Activated CD4-positive, alpha-beta T cell treated with anti-CD3 and anti-CD28 coated beads, Interleukin-2, amount 50 U/mL, for 1 hour (primary cell): ENCODE measurements at places on chromosomes 7 and 10.

GRCh38 chr10:59018977-59019376 lies 157.5 kb upstream of the PHYHIPL start:
- no peak for DNase-seq

- DNase-seq, result peak; percentile 43
Measured at GRCh38 chr10:11515596-11516430, 95.6 kb downstream of the USP6NL start.

DNA sequence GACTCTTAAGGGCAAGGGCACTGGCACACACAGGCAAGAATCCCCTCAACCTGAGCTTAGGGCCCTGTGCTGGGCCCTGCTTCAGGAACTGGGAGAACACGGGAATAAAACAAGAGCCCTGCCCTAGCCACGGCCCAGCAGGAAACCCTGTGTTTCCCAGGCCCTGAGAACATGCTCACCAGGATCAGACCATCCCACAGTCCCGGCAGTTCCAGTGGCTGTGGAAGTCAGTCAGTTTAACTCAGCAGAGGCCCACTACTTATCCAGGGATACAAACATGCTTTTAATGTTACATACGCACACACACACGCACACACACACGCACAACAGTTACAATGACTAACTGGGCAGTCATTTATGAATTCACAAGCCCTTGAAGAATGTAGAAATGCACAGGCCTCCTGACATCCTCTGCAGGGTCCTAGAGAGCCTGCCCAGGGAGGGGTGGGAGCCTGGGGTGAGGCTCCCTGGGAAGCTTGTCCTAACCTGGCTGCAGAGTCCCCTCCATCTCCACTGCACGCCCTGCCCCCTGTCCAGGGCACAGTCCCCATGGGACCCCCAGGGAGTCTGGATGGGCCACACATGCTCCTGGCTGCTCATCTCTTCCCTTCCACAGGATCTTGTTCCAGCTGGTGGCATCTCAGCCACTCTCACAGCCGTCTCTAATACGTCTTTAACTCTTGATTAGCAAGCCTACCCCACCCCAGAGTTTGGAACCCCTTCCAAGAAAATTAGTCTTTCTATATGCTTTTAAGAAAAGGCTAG lies 97.6 kb downstream of the TCERG1L start:
- no peak for DNase-seq

GRCh38 chr10:8049045-8049864 lies 5.2 kb upstream of the GATA3 start:
- no peak for DNase-seq

DNA sequence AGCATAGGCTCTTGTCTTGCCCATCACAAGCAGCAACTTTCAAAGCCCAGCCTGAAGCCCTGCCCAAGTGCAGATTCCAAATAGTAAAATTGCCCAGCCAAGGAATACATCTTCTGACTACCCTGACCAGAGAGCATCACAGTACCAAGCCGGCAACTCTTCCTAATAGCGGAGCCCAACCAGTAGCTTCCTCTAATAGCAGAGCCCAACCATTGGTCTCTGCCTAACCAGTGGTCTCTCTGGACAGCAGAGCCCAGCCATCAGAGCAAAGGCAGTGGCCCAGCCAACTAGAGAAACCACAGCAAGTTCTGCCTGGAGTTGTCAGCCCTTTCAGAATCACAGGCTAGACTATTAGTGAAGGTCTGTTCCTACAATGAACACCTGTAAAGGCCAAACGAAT lies 285.6 kb downstream of the HGF start:
- no peak for DNase-seq
